ENCODE measurements at places on chromosomes 7 and 10.

- no peak for DNase-seq
Measured at GRCh38 chr10:90462749-90463470, 394.9 kb downstream of the HTR7 start.

DNA sequence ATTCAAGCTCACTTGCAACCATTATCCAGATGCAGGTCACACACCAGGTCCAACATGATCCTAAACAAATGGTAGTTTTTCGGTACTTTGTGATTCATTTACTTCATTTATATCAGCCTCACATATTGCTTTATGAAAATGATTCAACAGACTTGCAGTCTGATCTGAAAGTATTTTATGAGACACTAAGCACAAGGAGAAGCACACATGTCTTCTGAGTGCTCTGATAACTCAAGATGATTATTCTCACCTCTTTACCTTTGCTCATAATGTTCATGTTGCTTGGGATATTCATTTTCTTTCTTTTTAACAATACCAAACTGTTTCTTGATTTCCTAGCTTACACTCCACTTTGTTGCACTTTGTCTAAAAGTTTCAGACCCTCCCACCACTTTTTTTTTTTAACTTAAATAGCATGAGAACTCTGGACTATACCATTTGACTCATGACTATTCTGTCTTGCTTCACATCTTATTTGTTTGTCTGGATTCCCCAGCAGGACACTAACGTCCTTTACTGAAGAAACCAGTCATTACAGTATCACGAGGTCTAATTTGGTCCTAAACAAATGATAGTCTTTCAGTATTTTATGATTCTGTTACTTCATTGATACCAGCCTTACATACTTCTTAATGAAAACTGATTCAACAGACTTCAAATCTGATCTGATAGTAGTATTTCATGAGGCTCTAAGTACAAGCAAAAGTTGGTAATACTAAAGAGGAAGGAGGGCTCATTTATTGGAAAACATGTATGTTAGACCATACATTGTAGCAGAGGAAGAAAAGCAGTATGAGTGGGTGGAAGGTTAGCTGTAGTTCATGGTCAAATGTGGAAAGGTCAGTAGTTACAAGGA is 171.8 kb upstream of the AHR start:
- no peak for DNase-seq

GRCh38 chr7:127798023-127798422 is 146.0 kb downstream of the SND1 start:
- DNase-seq: no peak

DNA sequence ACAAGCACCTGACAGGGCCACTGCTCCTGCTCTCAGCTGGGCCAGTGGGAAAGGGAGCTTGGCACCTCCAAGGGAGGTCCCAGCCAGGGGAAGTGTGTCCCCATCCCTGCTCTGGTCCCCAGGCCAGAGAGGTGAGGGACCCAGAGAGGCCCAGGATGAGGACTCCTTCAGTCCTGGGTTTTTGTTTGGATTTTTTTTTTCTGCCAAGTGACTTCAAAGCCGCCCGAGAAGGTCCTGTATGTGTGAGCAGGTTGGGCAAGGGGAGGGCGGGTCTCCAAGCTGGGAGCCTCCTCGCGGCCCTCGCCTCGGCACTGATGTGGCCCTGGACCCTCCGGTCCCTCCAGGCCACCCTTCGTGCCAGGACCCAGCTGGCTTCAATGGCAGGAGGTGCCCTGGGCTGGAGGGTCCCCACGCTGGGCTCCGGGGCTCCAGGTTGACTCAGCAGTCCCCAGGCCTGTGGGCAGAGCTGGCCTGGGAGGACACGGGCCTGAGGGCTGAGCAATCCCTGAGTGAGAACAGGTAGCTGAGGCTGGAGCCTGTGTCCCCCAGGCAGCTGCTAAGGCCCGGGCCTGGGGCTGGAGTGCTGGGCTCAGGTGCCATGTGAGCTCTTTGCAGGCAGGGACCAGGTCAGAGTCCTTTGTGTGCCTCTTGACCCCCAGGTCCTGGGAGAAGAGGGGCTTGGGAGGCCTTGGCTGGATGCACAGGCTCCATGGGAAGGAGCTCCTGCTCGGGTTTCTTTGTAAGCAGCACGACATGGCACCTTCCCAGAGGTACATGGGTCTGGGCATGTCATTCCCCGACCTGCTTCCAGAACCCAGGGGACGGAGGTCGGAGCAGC is 140.6 kb downstream of the FAM53B start:
- DNase-seq: no peak

DNA sequence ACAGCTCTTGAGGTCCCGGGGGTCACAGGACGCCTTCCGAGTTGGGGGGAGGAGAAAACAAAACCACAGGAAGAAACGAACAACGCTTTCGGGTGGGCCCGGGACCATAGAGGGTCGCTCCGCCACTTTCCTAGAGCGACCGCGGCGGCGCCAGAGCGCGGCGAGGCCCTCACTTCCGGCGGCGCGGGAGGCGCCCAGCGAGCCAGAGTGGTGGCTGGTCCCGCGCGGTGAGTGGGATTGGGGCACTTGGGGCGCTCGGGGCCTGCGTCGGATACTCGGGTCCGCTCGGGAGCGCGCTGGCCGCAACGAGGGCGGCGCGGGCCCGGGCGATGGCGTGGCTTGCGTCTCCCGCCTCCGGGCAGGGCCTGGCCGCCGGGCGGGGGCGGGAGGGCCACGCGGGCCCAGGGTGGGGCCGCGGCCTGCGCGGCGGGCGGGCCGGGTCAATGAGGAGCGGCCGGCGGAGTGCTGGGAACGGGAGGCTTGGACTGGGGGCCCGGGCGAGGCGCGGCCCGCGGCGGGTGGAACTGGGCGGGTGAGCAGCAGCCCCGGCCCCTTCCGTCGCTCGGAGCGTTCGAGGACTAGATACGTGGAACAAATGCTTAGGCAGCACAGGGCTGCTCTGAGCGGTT is at the start of gene ZNF22:
Gene ZNF22 (plus strand): TSS at position 172 of the 629 bp plus-strand sequence. CDS start 2,446 bp downstream, outside the sequence.
- no peak for DNase-seq

DNA sequence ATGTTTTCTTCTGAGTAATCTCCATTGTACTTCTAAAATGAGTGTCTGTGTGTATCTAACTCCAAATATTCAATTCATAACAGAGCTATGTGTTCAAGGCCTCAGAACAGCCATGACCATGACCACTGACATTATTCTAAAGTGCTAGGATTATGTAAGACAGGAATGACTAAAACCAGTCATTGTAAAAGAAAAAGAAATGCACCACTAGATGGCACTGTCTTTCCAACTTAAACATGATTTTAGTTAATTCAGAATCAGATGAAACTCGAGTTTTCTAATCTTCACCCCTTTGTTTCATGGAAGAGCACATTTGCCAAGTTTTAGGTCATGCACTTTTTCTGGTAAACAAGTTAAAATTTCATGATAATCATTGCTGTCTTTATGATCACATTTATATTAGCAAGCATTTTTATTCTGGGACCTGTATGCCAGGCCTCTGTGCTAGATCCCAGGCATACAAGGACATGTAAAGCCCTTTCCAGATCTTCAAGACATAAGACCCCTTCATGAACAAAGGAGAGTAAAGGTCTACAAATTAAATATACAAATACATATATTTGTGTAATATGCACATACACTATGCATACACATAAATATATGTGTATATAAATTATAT is 26.1 kb upstream of the RSU1 start:
- DNase-seq: no peak

DNA sequence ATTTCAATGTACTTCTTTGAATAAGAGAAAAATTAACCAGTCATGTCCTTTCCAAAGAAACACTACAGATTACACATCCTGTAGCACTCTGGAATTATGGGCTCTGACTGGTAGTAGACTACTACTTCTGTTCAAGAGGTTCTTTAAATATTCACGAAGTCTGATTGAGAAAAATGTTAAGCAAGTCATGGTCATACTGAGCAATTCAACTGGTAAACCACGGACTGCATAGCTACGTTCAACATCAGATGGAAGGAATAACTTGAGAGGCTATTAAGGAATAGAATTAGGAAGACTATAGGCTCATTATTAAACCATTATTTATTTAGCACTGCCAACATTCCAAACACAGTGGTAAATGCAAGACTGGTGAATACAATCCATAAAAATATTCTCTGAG is 160.8 kb downstream of the IMMP2L start:
- DNase-seq: no peak

Data from esophagus squamous epithelium (tissue), 5 donors.